ENCODE measurements at places on chromosomes 2 and 18. TPM values are rescaled to one million over a fixed set of nuclear protein-coding genes. Genes with fewer than 3 reads are reported as not detected.

DNA sequence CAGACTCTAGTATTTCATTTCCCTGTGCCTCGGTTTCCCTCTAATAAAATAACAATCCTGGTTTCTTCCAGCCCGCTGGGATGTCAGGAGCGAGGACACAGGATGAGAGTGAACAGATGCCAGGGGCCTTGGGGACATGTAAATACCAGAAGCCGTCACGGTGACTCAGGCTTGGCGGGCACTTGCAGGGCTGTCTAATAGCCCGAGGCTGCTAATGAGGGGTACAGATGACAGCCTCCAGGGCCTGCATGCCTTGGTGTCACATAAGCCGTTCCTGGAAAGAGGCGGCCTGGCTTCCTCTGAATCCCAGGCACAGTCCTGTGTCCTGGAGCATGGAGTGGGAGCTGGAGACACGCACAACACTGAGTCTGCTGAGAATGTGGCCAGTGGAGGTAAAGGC is 28.2 kb downstream of the HS1BP3 start:
- DNase-seq = no peak

DNA sequence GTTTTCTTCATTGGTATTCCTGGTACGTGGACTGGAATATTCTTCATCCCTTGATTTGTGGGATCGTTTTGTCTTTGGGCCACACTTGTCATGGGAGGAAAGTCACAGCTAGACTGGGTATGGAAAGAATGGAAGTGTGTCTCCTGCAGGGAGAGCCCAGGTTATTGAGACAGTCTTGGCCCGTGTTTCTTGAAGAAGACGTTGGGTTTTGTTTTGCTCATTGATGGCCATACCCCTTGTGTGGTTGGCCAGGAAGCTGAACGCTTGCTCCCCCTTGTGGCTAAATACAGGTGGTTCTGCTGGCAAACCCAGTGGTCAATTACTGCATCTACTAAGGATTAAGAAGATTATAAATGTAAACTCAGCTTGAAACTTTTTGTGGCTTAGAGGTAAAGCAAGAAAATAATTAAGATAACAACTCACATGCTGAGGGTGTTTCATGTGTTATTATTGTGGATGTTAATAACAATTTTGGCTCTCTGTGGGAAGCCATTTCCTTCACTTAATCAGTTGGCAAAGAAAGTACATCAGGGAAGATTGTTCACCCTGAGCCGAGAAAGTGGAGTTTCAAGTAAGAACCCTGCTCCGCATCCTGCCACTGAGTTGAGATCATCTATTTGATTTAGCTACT is 91.8 kb downstream of the NEDD4L start:
- peak; percentile 25 for DNase-seq

DNA sequence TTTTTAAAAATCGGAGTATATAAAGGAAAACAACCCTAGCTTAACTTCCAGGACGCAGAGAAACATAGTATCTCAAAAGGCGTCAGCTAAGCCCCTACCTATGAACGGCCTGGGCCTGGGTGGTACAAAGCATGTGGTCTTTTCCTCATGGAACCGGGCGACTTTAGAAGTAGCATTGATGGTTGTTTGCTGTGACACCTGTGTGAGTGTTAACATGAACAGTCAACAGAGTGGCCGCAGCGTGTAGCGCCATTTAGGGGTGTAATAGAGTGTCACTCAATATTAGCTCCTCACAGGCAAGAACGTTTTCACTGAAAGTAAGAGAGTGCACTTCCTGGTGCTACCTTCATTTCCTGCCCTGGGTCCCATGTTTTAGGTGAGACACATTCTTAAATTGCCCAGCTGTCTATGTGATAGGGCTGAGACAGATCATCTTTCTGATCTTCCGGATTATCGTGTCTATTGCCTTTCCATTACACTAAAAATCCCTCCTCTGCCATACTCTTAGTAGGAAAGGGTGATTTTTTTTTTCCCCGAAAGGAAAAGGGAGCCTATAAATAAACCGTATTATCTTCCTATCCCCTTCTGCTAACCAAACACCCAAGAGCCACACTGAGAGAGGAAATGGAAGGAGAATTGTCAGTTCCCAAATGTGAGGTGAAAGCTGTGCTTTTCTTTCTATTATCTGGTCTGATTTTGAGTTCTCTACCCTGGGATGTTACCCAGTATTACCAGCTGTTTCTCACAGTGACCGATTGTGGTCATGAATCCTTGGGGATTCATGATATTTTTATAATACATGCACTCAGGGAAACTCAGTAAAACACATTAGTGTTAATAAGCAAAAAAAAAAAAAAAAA is 1.3 kb downstream of the GORASP2 start:
- peak; percentile 18 for DNase-seq

GRCh38 chr18:9334329-9334972 is at the start of gene TWSG1:
Gene TWSG1, plus strand, starts transcription at chr18:9334773. Its CDS starts 2,457 bp downstream, at chr18:9337230.
- DNase-seq = peak; percentile 86

GRCh38 chr18:644395-645004 is 13.0 kb upstream of the TYMS start:
- DNase-seq = no peak

GRCh38 chr18:44683556-44683955 is 2.9 kb downstream of the SETBP1 start:
- no peak for DNase-seq

RESP18 gene
- total RNA-seq = not detected

DNA sequence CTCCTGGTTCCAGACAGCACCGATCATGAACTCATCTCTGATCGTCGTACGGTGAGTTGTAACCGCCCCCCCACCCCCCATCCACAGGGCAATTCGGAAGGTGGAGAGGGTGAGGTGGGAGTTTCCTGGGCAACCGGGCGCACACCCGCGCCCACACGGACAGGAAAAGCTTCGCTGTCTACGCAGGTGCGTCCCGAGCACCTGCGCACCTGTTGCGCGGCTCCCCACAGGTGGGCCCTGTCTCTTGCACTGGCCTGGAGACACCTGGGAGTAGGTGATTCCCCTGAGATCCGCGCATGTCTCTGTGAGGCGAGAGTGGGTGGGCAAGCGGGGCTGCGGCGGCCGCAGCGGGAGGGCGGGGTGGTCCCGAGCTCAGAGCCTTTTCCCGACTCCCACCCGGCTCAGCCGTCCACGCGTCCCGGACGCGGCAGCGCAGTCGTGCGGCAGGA is 459 bp upstream of the ATP6V1C2 start:
- no peak for DNase-seq

GRCh38 chr2:196798980-196799379 is 503 bp downstream of the GTF3C3 start:
- no peak for DNase-seq

DNA sequence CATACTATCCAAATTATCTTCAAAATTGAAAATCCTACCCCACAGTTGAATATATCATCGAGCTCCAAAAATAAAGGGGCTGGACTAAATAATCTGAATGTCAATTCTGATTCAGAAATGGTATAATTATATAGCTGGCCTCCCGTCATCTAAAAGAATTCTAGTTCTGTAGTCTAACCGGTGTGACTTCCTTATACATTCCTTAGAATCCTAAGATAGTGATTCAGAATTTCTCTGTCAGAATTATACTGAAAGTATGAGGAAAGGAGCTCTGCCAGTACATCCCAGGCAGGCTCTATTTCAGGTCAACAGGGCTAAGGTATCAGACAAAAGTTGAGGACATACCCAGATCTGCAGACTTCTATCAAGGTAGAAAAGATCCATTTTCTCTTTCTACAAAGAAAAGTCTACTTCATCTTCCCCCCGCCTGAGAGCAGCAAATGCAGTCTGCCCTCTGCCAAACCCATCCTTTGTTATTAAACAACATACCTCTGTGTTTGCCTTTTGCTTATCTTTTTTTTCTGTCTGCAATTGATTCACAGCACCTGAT is 128.5 kb downstream of the METTL4 start:
- DNase-seq = no peak

DNA sequence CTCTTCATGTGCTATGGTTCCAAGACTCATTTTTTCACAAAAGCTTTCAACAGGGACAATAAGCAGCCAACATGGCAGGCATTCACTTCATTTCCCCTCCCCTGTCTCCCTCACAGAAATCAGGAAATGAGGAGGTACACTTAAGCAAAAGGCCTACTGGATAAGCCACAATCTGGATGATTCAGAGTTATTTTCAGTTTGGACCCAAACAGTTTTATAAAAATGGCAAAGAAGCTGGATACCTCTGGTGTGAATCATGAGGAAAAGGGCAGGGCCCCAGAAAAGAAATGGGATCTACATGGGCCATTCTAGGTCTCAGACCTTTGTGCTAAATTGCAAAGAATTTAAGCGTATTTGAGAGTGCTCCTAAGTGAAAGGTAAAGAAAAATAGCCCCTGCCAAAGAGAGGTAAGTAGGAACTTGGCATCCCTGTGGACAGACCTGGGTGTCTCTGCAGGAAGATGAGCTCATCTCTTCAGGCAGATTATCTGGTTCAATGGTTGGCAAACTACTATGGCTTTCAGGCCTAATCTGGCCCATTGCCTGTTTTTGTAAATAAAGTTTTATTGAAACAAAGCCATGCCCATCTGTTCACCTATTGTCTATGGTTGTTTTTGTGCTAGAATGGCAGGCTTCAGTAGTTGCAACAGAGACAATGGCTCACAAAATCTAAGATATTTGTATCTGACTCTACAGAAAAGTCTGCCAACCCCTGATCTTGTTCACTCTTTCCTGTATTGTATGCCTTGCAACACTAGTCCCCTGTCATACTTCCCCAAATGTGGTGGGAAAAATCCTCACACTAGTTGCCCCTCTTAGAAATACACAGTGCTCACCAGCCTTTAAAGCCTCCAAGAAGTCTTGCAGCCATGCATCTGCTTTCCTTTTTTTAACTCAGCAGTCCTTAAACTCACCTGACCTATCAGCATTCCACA is 315.0 kb downstream of the ALK start:
- DNase-seq = no peak

KCNG2 gene
- not detected for total RNA-seq

DNA sequence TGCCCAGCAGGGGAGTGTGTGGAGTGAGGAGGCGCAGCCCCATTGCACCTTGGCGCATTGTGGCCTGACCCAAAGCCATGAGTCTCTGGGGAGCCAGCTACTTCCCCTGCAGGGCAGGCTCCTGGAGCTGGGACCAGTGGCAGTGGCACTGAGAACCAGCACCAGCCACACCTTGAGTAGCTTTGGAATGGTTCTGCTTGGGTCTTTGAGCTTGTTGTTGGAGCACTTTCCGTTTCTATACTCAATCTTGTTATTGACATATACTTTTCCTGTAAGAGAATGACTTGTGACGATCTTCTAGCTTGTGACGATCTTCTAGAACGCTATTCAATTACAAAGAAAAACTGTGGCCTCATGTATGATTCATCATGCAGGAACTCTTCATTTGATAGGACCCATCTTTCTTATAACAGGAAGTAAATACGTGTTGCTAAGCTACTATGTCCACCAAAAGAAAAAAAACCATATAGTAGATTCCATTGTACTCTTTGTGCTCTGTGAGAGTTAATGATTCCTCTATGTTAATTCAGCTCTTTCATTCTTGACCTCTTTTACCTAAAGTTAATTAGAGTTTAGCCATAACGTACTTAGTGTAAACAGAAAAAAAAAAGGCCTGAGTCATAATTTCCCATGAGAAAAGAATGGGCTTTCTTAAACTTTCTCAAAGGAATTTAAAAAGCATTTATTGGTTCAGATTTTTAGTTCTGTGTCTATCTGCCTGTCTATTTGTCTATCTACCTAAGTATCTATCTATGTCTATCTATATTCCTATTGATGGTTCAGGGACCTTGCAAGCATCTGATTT is 113.1 kb downstream of the GATA6 start:
- DNase-seq = no peak

WNT10A gene
- total RNA-seq = 31.8 TPM

GRCh38 chr18:2534906-2535305 is 36.4 kb downstream of the METTL4 start:
- DNase-seq = no peak

- DNase-seq = no peak
Observed at GRCh38 chr2:24304631-24305030, 55.7 kb downstream of the ITSN2 start.

SH3RF3 gene
- 0.07 TPM for total RNA-seq

- DNase-seq = no peak
Observed at GRCh38 chr18:24263050-24263449, 124.2 kb downstream of the CABYR start.

DNA sequence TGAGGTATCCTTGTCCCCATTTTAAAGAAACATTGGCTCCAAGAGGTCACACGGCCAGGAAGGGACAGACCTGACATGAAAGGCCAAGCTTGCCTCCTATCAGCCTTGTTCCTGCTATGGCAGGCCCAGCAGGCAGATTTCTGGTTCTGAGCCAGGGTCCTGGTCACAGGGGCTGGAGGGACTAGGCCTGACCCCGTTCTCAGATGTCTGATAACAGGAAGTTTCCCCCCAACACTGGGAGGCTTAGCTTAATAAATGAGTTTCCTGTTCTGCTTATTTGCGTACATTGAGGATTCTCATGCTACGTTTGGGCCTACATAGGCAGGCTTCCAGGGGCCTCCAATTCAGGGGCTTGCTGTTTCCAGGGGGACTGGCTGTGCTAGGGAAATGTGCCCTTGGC is 107.8 kb upstream of the LTBP1 start:
- no peak for DNase-seq

STRN gene
- 24.7 TPM for total RNA-seq

- no peak for DNase-seq
Observed at GRCh38 chr2:127226520-127227263, 6.6 kb upstream of the CYP27C1 start.

AMER3 gene
- total RNA-seq = not detected

DNA sequence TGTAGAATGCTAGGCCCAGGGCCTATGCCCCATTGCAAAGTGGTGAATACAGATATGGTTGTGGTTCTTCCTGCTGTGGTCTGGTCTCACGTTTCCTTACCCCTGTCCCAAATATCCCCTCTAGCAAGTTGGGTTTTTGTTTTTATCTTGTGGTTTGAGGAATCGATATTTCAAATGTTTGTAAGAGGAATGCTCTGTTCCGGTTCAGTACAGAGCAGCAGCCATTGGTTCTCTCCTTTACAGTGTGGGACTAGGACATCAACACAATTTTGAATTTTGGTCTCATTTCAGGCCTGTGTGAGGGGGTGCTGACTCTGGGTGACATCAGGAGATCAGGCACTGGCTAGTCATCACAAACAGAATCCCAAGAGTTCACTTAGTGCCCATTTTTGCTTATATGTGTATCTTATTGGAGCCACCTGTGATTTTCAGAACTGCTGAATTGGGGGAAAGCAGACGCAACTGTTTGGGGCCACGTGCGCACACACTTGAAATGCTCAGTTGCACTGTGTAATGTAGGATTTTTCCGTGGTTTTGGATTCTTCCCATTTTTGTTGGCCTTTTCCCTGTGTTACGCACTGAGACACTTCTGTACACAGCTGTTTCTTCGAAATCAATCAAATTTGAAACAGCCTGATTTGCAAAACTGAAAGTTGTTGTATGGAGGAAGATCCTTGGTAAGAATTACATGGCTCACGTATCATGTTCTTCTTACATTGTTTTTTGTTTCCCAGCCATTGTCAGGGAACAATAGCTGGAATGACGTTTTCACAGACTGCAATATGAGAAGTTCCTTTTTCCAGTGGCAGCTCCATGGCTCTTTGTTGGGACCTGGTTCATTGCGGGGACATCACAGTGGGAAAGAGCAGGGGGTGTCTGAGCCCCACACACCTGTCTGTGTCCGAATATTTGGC is 8.6 kb downstream of the SH3BP4 start:
- no peak for DNase-seq

- DNase-seq = no peak
Observed at GRCh38 chr2:1742681-1743395, 1.5 kb downstream of the PXDN start.

Measured in activated B cell treated with CpG ODN at 0.5 μM for 24 hours (primary cell).